ENCODE measurements at places on chromosomes 1 and 21.

DNA sequence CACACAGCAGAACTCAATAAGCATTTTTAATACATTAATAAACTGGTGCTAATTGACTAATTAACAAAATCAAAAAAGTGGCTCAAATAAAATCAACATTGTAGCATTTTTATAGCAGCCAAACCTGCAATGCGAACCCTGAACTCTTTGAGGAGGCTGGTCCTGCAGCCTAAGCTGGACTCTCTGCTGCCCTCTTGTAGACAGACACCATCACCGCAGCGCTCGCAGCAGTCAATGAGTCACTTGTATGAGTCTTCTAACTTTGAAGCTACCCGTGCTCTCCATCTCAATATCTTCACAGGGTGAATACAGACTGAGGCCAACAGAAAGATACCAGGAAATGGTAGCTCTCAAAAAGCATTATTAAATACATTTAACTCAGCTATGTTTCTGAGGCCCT lies 9.7 kb upstream of the KRTAP7-1 start:
- no peak for DNase-seq

DNA sequence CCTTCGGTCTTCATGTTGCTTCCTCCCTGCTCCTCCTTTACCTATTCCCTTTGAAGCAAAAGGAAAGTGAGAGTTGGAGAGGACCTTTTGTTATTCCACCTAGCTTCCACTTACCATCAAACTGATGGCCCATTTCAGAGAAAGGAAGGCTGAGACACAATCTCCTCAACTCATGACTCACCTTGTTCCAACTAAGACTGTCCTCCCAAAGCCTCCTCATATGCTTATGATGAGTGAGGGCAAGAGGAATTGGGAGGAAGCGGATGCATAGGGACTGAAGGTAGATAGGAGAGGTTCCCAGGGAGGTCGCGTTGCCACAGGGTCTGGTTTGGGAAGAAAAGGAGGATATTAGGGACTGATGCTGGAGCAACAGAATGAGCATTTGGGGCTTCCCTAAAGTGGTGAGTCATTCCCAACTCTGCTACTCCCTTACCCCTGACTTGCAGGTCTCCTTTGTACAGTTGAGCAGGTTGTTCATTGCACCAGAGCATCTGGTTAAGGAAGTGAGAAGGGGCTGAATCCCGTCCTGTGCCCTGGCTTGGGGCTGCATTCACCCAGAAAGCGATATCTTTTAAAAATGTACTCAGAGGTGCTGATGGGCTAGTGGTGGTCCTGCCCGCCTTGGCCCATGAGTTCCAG lies 35.0 kb downstream of the LGR6 start:
- no peak for DNase-seq

- DNase-seq: no peak
Measured at GRCh38 chr1:201763455-201764140, 65.4 kb upstream of the IPO9 start.

DNA sequence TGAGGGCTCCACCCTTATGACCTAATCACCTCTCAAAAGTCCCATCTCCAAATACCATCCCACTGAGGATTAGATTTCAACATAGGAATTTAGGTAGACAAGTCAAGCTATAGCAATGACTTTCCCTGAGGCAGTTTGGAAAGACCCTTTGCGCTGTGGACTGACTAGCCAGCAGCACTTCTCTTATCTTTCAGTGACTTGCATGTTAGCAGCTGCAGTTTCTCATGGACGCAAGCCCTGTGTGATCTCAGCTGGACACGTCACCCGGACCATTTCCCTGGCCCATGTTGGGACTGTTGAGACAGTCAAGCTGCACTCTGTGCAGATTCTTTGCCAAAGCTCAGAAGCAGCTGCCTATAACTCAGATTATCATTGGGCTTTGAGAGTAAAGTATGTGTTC lies 408.1 kb upstream of the USP24 start:
- DNase-seq: no peak

DNA sequence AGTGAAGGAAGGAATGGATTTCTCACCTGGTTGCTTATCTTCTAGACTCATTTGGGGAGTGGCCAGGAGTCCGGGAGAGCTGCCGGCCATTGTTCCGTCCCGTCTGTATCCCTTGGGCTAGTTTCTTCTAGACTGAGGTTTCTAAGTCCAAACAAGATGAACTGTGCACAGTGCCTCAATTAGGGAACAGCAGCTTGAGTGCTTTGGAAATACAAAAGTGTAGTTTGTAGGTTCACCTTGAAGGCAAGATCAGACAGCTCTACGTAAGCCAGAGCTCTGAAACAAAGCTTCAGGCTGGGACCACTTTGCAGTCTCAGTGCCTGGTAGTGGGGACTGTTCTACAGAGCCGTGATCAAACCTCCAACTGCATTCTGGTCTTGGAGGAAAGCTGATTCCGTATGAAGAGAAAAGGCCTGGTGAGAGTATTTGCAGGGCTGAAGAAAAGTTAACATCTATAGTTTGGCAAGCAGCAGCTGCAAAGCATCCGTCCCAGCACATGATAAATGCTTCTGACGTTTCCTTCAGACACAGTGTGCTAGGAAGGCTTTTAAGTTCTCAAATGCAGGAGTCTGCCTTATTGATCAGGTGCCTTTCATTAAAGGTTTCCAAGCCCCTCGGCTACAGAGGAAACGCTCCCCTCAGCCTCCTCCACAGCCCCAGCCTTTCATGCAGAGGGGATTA lies 432.8 kb downstream of the KIF26B start:
- DNase-seq: no peak

Data from hypothalamus (tissue), 51 donors.